Stimulated activated CD4-positive, alpha-beta T cell treated with anti-CD3 and anti-CD28 coated beads, Interleukin-15, amount 100 ng/mL, for 48 hours (primary cell): ENCODE measurements at places on chromosomes 2 and 18.

GRCh38 chr18:60846396-60846795 is 473.8 kb upstream of the MC4R start:
- DNase-seq: no peak

DNA sequence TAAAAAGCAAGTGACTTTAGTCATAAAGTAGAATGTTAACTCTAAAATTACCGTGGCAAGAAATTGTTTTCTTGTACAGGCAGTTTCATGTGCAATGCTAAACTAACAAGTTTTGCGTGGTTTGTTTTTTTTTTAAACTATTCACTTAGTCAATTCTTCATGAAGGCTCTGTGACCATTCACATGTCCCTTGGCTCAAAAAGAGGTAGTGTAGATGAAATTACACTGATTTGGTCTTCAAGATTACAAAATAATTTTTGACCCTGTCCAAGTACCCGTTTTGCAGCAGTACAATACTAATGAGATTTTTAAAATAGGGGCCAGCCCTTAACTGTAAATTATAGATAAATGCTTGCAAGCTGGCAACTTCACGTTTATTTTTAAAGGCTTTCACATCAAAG is 1.3 kb downstream of the TMEM131 start:
- no peak for DNase-seq

GRCh38 chr2:215895330-215895729 is 118.0 kb downstream of the MREG start:
- DNase-seq: no peak

- no peak for DNase-seq
Measured at GRCh38 chr2:221343524-221343923, 228.6 kb downstream of the EPHA4 start.

DNA sequence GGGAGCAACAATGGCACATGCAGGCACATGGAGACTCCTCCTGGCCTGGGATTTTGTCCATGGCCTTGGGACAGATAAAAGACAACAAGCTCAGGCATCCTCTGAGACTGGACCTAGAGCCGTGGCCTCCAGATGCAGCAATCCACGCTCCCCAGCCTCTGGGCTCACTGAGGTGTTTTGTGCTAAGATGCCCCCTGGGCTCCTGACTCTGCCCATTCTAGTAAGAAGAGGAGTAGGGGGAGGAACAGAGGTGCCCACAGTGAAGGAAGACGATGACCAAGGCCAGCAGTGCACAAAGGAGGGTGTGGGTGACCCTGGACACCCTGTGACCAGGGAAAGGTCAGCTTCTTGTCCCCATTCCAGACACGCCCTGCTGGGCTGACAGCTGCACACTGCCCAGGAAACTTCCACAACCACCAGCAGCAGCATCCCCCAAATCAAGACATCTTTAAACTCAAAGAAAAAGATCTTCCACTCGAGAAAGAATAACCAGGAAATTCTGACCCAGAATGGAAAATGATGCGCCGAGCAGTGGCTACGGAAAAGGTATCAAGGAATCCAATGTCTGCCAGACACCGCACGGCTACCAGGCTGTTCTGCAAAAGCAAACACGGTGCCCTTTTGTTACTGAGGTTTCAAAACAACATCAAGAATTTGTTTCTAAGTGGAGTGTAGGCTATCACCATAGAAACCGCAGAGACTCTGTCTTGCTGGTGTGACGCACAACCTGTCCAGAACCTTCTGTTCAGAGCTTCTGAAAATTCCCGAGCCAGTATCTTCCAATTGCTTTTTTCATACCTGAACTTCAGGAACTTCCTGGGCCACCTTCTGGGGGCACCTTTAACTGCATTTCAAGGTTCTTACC is 65.5 kb downstream of the ZNF516 start:
- no peak for DNase-seq

GRCh38 chr2:126797622-126798275 is 100.9 kb upstream of the TEX51 start:
- no peak for DNase-seq

GRCh38 chr2:128786316-128786715 is 467.6 kb upstream of the HS6ST1 start:
- DNase-seq: no peak

GRCh38 chr2:33000986-33001385 is 54.2 kb downstream of the LTBP1 start:
- no peak for DNase-seq

- DNase-seq: no peak
Measured at GRCh38 chr2:64124168-64124567, 20.1 kb downstream of the PELI1 start.

- no peak for DNase-seq
Measured at GRCh38 chr18:49757513-49758262, 55.6 kb downstream of the ACAA2 start.

GRCh38 chr18:77101410-77102258 is 30.9 kb downstream of the MBP start:
- DNase-seq: no peak

GRCh38 chr2:76506538-76506937 is 795.8 kb upstream of the GCFC2 start:
- DNase-seq: no peak

GRCh38 chr18:54948350-54948837 is 10.9 kb downstream of the CCDC68 start:
- no peak for DNase-seq

DNA sequence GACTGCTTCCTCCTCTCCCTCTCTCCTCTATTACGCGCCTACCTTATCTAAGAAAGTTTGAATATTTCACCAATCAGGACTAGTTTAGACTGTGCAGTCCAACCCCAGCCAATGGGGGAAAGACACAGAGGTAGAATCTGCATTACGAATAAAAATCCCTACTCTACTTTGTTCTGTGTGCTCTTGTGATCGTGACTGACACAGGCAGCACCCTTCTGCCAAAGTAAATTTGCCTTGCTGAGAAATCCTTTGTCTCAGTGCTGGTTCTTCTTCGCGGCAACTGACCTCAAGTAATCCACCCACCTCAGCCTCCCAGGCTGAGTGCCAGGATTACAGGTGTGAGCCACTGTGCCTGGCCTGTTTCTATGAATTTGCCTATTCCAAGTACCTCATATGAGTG is 8.6 kb upstream of the CDCA7 start:
- no peak for DNase-seq

DNA sequence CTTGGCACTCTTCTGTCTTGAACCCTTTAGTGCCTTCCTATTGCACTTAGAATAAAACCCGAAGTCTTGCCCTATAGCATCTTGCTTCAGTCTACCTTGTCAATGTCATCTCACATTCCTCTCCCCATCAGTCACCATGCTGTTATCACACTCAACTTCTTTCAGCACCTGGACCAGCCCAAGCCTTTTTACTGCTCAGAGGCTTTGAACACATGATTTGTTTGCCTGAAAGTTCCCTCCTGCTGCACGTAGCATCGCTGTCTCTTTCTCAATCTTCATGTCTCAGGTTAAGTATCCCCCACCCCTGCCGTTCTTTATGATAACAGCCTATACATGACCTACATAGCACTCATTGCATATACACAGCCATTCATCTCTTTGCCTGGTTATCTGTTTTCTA is 41.3 kb upstream of the LGALSL start:
- no peak for DNase-seq

DNA sequence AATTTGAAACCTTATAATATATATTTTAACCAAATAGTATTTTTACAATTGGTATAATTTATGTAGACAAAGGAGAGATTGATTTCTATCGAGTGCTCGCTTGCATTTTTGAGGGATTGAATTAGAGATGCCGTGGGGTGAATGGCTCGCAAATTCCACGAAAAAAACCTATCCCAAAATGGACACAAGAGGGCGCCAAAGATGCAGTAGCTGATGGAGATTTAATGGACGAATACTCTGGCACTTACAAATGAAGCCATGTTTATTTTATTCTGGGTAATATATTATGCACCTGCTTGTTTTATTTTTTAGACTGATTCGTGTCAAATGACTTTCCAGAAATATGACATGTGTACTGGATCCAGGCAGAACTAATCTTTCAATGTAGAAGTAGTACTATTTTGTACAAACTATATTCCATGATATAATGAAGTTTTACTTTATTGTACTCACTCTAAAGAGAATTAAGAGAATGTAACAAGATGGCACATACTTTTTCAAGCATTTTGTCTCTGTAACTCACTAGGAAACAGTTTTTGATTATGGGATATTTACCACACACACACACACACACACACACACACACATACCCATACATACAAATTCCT is 505.4 kb downstream of the PLCL1 start:
- DNase-seq: no peak

- no peak for DNase-seq
Measured at GRCh38 chr2:237645261-237645660, 17.9 kb downstream of the LRRFIP1 start.

GRCh38 chr2:224973112-224974016 is 68.9 kb downstream of the DOCK10 start:
- no peak for DNase-seq

- DNase-seq: no peak
Measured at GRCh38 chr2:16693854-16694253, 28.2 kb upstream of the CYRIA start.

DNA sequence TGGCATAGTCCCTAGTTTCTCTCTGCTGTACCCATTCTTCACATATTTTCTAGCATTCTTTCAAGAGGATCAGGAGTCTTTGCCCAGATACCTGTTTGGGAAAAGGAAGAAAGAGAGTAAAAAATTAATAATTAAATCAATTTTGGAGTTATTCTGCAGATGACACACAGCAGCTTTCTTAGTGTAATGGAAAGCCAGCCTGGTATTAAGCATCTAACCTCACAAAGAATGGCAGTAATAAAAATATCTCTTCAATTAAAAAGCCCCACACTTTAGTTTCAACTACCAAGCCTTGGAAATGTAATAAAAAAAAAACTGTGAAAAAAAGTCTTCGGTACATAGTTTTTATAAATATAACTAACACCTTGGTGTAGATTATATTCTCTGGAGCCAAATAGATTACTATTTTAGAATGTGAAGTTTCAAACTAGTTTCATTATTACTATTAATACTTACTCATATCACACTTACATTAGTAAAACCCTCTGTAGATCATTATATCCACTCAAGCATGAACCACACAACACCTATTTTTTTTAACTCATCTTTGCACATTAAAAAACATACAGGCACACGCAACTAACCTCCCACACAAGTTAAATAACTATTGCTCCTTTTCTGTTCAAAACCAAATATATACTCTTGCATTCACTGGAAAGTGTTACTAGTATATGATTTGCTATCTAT is 90.9 kb downstream of the GPD2 start:
- DNase-seq: no peak

DNA sequence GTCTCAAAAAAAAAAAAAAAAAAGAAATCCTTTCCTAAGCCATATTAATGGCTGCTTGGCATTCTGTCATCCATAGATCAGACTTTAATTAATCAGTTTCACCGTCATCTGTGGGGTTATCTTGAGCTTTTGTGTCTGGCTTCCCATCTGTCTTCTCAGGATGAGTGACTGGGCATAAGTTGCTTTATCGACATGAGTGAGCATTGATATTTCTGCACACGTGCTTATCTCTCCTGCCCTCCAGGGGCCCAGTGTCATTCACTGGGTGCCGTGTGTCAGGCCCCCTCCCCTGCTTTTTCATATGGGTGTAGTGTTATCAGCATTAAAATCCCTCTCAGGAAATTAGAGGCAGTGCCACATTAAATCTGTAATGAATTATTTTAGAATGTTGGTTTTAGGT is 65.6 kb downstream of the SH3BP4 start:
- DNase-seq: no peak

- no peak for DNase-seq
Measured at GRCh38 chr2:223055140-223055539, 3.1 kb downstream of the KCNE4 start.

- no peak for DNase-seq
Measured at GRCh38 chr2:181042706-181043105, 62.3 kb downstream of the UBE2E3 start.

DNA sequence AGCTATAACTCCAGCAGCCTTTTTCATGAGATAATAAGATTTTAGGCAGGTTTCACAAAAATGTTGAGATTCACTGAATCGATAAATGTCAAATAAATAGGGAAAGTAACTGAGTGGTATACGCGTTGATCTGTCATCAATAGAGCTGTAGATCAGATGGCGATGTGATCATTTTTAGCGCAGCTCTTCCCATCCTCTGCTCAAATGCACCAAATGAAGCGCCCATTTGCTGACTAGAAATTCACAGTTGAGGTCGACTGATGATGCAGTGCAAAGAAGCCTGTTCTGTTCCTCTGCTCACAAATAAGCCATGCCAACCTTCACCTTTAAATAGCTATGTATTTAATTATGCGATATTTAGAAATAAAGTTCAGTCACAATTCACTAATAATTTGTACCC is 693.5 kb downstream of the ARHGAP15 start:
- no peak for DNase-seq

- DNase-seq: no peak
Measured at GRCh38 chr2:197307236-197307932, 3.2 kb downstream of the ANKRD44 start.

GRCh38 chr18:71443706-71444480 is 1100.2 kb downstream of the CBLN2 start:
- no peak for DNase-seq

DNA sequence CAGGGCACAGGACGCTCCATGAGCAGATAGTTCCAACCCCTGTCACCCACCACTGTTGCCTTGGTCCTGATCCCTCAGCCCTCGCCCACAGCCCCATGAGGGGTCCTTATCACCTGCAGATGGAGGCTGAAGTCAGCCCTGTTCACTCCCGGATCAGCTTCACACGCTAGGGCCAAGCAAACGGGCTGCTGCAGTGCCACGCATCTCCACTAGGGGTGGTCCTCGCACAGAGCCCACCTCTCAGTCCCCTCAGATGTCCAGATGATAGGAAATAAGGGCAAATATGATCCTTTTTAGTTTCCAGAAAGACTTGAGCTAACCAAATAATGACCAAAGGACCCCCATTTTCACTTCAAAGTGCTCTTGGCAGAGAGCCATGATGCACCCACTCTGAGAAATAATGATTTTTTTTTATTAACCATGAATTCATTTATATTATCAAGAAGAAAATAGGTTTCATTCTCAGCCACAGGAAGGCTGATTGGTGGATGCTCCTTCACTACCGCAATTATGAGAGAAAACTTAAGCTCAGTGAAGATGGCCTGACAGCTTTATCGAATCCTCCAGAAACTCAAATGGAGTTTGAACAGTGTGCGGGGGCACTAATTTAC is 71.9 kb upstream of the KLHL29 start:
- DNase-seq: no peak

DNA sequence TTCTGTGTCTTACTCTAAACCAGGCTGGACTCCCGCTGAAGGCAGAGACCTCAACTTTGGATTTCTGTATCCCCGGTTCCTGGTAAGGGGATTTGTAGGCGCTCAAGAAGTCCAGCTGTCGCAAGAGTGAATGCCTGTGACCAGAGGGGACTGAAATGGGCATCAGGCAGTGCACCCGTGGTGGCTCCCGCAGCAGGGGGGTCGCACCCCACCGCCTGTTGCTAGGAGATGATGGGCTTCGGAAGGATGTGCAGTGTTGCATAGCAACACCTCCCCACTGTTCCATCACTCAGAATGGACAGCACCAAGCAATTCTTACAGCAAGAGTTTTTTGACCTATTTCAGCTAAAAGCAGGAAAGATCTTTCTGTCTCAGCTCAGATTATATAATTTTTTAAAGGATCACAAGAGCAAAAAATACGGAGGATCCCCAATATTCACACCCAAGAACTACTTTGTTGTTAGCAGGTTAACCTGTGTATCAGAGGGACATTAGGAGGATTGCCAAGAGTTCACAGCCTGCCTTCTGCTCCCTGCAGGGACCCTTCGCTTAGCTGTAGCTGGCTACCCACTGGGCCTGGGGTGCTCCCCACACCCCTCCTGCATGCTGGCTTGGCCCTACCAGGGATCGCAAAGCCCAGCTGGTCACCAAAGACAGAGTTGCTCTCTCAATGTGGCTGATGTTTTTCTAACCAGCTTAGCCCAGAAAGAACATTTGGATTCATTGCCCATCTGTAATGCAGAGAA is 63.8 kb downstream of the SOWAHC start:
- no peak for DNase-seq
